GM23248 (cell line): ENCODE measurements at places on chromosomes 12 and 14. TPM values are rescaled to one million over a fixed set of nuclear protein-coding genes. Genes with fewer than 3 reads are reported as not detected.
A peak's percentile ranks its signal among the peaks of the same experiment; 100 is the strongest.

DNA sequence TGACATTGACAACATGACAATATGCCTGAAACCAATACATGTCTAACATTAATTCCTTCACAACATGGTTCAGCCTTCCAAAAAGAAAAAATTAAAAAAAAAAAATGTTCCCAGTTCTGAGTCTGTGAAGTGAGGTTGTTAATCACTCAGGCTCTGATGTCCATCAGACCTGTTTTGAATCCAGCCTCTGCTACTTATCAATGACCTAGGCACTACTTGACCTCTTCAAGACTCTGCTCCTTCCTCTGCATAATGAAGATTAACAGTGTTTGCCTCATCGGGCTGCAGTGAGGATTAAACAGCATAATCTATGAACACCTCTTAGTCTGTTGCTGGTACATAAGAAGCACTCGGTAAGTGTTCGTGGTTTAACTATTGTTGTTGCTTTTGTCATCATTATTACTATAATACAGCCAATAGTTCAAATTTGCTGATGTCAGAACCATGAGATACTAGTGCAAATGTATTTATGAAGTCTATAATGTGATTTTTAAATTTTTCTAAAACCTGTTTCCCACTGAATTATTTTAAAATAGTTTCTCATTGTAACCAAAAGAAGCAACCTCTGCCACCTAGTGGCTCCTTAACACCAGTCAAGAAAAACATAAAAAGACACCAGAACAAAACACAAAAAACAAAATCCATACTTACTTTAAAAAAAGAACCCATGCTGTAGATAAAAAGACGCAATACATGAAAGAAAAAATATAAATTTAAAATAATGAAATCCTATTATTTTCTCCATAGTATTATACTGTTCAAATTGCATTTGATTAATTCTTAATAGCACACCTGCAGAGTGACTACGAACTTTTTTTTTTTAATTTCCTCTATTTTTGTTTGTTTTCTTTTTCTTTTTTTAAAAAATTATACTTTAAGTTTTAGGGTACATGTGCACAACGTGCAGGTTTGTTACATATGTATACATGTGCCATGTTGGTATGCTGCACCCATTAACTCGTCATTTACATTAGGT, 20.3 kb upstream of the TMX1 start:
- peak; percentile 70 for DNase-seq

DNA sequence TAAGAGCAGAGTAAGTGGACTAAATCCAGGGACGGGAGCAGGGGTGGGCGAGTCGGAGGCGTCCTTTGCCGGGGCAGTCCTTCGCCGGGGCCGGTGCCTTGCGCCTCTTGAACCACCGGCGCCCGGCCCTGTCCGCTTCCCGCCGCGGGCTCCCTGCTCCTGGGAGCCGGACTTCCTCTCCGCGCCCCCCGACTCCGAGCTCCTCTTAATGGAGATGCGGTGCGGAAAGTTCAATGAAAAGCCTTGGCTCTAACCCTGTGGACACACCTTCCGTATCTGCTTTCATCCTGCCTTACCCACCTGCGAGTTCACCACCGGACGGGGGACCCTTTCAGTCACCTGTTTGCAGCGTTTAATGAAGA, 412 bp downstream of the FGFR1OP2 start:
- DNase-seq, result peak; percentile 69

Gene SLCO1B3
- not detected in 2 replicates for total RNA-seq

Gene ADAMTS20
- not detected in 2 replicates for total RNA-seq

Gene DACT1
- total RNA-seq, result 21.2 and 26.9 TPM in 2 replicates
